ENCODE measurements at places on chromosomes 3 and 15.
A peak's percentile ranks its signal among the peaks of the same experiment; 100 is the strongest.

- H3K4me1 ChIP-seq, result peaks cover 10% of the 10 kb centered on the region
- no peak overlapping the region for H3K4me3 ChIP-seq
- DNase-seq, result peak; percentile 75
- no peak overlapping the region for H3K27ac ChIP-seq
- H3K27me3 ChIP-seq, result no peaks in the 10 kb centered on the region
Observed at GRCh38 chr15:71386448-71387236, 271.4 kb downstream of the THSD4 start.

GRCh38 chr15:22913646-22914380 lies 66.4 kb downstream of the CYFIP1 start:
- no peaks in the 10 kb centered on the region for H3K4me1 ChIP-seq
- no peak overlapping the region for H3K4me3 ChIP-seq
- H3K27me3 ChIP-seq, result no peaks in the 10 kb centered on the region
- H3K27ac ChIP-seq, result no peak overlapping the region
- peaks cover 84% of the 10 kb centered on the region for H3K36me3 ChIP-seq
- DNase-seq, result no peak

DNA sequence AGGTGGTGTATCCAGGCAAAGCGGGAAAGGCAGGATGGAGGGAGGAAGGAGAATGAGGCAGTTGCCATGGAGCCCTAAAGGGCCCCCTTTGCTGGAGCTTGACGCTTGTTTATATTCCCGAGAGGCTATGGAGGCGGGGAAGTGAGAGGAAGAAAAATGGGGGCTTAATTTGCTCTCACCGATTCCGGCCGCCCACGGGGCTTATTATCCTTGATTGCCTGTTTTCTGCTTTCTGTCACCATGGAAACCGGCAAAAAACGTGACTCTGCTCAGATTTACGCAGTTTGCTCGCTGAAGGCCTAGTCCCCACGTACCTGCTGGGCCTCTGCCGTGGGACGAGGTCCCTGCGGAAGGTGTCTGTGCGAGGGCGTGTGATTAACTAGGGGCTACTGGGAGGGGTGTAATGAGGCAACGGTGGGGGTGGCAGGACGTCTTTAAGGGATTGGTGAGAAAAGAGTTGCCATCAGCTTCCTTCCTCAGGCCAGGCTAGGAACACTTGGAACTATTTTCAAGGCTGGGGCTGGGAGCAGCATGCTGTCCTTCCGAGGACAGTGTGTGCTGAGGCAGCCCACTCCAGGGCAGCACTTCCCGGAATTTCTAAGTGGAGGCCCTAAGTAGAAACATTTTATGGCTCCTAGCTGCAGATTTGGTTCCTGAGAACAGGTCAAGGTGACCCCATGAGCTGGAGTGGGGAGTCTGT lies 110.8 kb upstream of the NDN start:
- DNase-seq, result peak; percentile 81
- H3K36me3 ChIP-seq, result no peaks in the 10 kb centered on the region
- H3K27ac ChIP-seq, result peak overlapping the region; percentile 25
- H3K4me1 ChIP-seq, result peaks cover 13% of the 10 kb centered on the region
- H3K27me3 ChIP-seq, result no peaks in the 10 kb centered on the region

GRCh38 chr3:27090275-27091041 lies 278.7 kb downstream of the NEK10 start:
- H3K4me3 ChIP-seq, result no peak overlapping the region
- H3K4me1 ChIP-seq, result peaks cover 28% of the 10 kb centered on the region
- H3K36me3 ChIP-seq, result no peaks in the 10 kb centered on the region
- peak overlapping the region; percentile 55 for H3K27ac ChIP-seq
- H3K27me3 ChIP-seq, result no peaks in the 10 kb centered on the region

DNA sequence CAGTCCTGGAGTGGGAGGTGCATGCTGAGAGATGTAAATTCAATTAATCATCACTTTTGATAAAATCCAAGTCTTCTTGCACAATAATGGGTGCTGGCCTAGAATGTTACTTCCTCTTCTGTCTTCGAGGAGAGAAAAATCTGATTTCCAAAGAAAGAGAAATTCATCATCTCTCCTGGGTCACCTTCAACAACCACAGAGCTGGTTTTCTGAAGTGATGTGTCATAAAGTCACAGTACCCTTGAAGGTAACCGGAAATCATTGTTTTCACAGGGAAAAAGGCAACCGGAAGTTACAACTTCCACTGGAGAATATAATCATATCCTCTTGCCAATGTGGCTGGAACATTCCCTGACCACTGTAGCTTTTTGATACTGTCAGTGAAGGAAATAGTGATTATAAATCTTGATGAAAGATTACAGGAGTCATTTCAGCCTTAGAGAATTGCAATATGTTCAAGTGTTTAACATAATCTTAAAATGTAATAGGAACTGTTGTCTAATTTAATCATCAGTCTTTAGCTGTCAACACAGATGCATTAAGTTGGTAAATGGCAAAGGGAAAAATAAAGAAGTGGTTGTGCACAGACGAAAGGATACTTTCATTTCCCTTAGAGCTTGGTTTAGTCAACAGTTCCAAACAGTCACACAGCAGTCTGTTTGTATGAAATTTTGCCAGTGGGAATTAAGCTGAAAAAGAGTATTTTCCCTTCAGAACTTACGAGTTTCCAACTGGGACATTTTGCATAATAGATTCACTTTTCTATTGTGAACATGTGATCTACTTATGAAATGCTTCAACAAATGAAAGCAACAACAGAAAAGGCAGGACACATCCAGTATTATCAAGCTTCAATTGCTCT lies 106.5 kb upstream of the SLC4A7 start:
- H3K27me3 ChIP-seq, result no peaks in the 10 kb centered on the region
- no peaks in the 10 kb centered on the region for H3K4me1 ChIP-seq
- no peak overlapping the region for H3K4me3 ChIP-seq

DNA sequence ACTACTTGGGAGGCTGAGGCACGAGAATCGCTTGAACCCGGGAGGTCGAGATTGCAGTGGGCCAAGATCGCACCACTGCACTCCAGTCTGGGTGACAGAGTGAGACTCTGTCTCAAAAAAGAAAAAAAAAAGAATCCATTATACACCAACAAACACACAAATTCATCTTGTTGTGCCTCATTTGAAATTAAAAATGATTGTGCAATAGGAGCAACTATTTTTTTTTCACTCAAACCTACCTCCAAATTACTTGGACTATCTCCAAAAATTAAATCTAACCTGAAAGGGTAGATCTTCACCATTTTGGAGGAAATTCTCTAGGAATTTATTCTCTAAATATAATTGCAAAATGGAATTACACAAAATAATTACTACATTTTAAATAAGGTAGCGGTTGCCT lies 4.6 kb downstream of the ZBBX start:
- no peaks in the 10 kb centered on the region for H3K27me3 ChIP-seq
- DNase-seq, result no peak
- H3K36me3 ChIP-seq, result no peaks in the 10 kb centered on the region
- H3K27ac ChIP-seq, result no peak overlapping the region

DNA sequence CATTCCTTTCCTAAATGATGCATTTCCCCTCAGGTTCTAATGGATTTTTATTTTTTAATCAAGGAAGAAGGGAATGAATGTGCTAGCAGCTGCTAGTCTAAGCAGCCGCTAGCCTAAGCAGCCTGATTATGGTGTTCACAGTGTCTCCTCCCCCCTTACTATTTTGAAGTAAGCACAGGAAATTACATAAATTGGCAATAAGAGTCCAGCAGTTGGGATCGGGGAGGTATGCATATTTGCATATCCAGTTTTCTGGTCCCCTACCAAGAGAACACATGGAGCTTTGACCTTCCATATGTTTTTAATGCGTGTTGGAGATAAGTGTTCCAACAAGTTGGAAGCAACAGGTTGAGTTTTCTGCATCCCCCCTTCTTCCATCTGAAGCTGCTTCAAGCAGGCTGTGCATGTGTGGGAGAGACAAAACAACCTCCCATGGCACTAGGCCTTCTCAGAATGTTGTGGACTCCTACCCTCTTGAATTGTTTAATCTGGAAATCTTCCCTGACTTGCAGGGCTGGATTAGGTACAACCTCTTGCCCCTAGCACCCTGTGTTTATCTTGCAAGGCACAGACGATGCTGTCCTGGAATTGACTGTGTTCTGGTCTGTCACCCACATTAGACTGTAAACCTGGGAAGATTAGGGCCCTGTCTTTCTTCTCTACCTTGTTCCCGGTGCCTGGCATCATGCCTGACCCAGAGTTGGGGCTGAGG lies 124.8 kb upstream of the LRIG1 start:
- no peak overlapping the region for H3K4me3 ChIP-seq
- H3K27ac ChIP-seq, result peak overlapping the region; percentile 5
- H3K4me1 ChIP-seq, result peaks cover 17% of the 10 kb centered on the region
- no peaks in the 10 kb centered on the region for H3K36me3 ChIP-seq

- no peak for DNase-seq
- no peak overlapping the region for H3K27ac ChIP-seq
- no peaks in the 10 kb centered on the region for H3K36me3 ChIP-seq
- H3K27me3 ChIP-seq, result no peaks in the 10 kb centered on the region
- H3K4me1 ChIP-seq, result no peaks in the 10 kb centered on the region
- H3K4me3 ChIP-seq, result no peak overlapping the region
Observed at GRCh38 chr3:19877656-19878055, 56.4 kb downstream of the EFHB start.

DNA sequence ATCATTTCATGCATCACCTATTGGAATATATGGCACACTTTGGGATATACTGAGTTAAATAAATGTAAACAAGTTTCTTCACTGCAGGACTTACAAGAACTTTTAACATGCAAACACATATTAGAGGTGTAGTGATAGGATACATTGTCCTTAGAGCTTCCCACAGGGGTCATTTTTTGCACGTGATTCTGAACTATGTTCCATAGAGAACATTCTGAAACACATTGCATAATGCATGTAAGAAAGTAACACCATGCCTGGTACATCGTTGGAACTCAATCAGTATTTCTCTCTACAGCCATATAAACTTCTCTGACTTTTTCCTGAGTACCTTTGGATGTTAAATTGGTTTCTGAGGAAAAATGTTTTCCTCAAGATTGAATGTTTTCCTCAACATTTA lies 28.3 kb downstream of the MRAS start:
- H3K4me3 ChIP-seq, result no peak overlapping the region
- no peak overlapping the region for H3K27ac ChIP-seq
- no peaks in the 10 kb centered on the region for H3K27me3 ChIP-seq
- peaks cover 9% of the 10 kb centered on the region for H3K4me1 ChIP-seq
- no peak for DNase-seq

- DNase-seq, result no peak
- no peaks in the 10 kb centered on the region for H3K27me3 ChIP-seq
- no peak overlapping the region for H3K4me3 ChIP-seq
- H3K4me1 ChIP-seq, result no peaks in the 10 kb centered on the region
- no peaks in the 10 kb centered on the region for H3K36me3 ChIP-seq
Observed at GRCh38 chr3:29153811-29154210, 127.1 kb upstream of the RBMS3 start.

DNA sequence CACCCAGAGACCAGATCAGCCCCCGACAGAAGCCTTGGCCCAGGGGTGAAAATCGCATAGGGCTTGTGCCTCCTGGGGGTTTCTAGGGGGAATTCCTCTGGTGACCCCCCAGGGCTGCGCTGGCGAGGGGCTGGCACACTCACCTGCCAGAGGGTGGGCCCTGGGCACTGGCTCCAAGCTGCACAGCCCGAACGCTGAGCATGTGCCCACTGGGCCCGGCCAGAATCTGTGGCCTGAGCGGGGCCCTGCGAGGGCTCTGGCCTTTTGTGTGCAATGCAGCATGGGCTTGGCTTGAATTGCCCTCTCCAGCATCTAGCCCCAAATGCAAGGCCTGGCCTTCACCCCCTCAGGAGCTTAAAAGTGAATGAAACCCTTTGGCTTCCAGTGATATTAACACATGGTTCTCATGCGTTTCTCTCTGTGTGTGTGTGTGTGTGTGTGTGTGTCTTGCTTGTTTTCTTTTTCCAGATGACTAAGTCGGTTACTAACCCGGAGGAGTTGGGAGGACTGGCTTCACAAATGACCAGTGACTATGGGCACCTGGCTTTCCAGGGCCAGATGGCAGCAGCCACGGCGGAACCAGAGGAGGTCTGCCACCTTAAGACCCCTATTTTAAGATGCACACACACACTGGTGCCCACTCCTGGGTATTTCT lies 259.1 kb upstream of the TPM1 start:
- no peak overlapping the region for H3K27ac ChIP-seq
- H3K4me3 ChIP-seq, result no peak overlapping the region
- H3K36me3 ChIP-seq, result peaks cover 53% of the 10 kb centered on the region
- H3K4me1 ChIP-seq, result peaks cover 12% of the 10 kb centered on the region
- no peak for DNase-seq
- no peaks in the 10 kb centered on the region for H3K27me3 ChIP-seq

- no peaks in the 10 kb centered on the region for H3K36me3 ChIP-seq
- H3K27ac ChIP-seq, result no peak overlapping the region
- no peaks in the 10 kb centered on the region for H3K27me3 ChIP-seq
- H3K4me3 ChIP-seq, result no peak overlapping the region
- peak; percentile 74 for DNase-seq
Observed at GRCh38 chr15:93517176-93517575, 428.2 kb upstream of the RGMA start.

DNA sequence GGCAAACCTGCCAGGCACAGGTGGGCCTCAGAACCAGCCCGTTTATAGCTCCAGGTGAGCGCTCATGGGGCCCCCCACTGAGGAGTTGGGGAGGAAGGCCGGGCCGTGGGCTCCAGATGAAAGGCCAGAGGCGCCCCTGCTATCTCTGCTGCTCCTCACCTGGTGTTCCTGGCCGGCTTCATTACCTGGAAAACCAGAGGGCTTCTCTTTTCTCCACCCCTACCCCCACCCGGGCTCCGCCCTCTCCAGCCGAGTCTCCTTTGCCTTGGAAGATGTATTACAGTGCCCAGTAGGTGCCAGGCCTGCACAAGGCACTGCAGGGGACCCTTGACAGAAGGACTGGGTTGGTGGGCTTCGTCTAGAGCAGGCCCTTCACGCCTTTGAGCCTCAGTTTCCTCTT lies 111.4 kb downstream of the WNT7A start:
- H3K4me3 ChIP-seq, result no peak overlapping the region
- H3K27ac ChIP-seq, result no peak overlapping the region
- H3K4me1 ChIP-seq, result no peaks in the 10 kb centered on the region
- no peak for DNase-seq
- H3K27me3 ChIP-seq, result peaks cover 6% of the 10 kb centered on the region

- no peaks in the 10 kb centered on the region for H3K4me1 ChIP-seq
- no peak overlapping the region for H3K27ac ChIP-seq
- no peaks in the 10 kb centered on the region for H3K36me3 ChIP-seq
- H3K4me3 ChIP-seq, result no peak overlapping the region
- DNase-seq, result no peak
Observed at GRCh38 chr3:20352546-20353179, 166.7 kb upstream of the SGO1 start.

DNA sequence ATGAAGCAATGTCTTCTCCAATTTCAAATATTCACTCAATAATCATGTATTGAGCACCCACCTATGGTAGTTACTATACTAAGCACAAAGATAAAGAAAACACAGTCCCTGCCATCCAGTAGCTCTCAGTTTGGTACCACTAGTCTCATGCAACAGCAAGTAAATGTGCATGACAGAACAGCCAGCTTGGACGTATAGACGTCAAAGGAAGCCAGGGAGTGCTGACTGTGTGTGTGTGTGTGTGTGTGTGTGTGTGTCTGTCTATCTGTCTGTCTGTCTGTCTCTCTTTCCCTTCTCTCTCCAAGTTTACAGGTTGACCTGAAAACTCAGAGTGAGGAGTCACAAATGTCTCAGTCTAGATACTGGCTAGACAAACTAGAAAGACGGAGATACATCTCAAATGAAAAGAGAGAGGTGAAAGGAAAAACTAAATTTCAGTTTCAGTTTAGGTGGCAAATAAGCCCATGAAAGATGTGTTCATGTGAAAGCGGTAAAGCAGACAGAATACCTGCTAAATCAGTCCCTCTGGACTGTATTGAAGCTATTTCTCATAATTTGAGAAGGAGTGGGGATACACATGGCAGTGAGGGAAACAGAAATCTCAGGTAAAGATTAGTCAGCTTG lies 141.1 kb upstream of the PTPRG start:
- H3K27me3 ChIP-seq, result no peaks in the 10 kb centered on the region
- no peak overlapping the region for H3K4me3 ChIP-seq
- no peaks in the 10 kb centered on the region for H3K36me3 ChIP-seq
- no peaks in the 10 kb centered on the region for H3K4me1 ChIP-seq
- no peak overlapping the region for H3K27ac ChIP-seq

Measured in muscle of leg (tissue), 16 donors.